Stimulated activated CD4-positive, alpha-beta T cell treated with anti-CD3 and anti-CD28 coated beads, Interleukin-1b, Interleukin-23, amount 100 ng/mL, for 1 hour (primary cell): ENCODE measurements at places on chromosomes 4 and X.

DNA sequence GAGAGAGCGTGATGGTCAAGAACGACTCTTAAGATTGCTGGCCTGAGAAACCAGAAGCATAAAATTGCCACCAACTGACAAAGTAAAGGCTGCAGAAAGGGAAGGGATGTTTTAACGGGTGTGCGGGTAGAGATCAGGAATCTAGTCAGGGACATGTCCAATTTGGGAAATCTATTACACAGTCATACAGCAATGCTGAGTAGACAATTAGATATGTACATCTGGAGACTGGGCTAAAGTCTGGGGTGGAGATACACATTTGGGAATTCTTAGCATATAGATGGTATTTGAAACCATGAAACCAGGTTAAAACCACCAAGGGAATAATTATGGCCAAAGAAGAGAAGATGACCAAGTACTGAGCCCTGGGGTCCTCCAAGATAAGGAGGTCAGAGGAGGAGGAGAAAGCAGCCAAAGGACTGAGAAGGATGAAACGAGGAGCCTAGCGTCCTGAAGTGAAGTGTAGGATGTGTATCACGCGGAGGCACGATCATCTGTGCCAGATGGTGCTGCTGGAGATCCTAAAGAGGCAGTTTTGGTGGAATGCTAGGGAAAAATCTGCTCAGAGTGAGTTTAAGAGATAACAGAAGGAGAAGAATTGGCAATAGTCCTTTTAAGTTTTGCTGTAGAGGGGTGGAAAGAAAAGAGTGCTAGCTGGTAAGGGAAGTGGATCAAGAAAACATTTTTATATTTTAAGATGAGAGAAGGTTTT lies 36.5 kb downstream of the SEC24D start:
- no peak for DNase-seq

GRCh38 chr4:53505947-53506346 lies 85.3 kb downstream of the LNX1 start:
- no peak for DNase-seq

- no peak for DNase-seq
Measured at GRCh38 chr4:118765399-118765798, 70.5 kb downstream of the SEC24D start.

GRCh38 chr4:82559735-82560120 lies 2.1 kb downstream of the TMEM150C start:
- no peak for DNase-seq

GRCh38 chr4:152588869-152589268 lies 53.0 kb upstream of the FBXW7 start:
- DNase-seq = no peak

DNA sequence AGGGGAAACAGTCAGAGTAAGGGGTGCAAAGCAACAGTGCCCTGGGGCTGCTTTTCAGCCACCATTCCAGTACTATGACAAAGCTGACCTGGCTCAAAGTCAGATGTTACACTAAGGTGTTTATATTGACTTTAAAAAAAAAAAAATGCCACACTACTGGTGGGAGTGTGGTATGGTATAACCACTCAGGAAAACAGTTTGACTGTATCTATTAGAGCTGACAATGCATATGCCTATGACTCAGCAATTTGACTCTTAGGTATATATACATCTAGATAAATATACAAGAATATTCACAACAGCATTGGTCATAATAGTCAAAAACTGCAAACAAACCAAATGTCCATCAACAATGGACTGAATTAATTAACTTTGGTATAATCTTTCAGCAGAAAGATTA lies 15.0 kb downstream of the ASB9 start:
- DNase-seq = no peak

- DNase-seq = no peak
Measured at GRCh38 chrX:15744181-15744867, 6.3 kb downstream of the CA5B start.

DNA sequence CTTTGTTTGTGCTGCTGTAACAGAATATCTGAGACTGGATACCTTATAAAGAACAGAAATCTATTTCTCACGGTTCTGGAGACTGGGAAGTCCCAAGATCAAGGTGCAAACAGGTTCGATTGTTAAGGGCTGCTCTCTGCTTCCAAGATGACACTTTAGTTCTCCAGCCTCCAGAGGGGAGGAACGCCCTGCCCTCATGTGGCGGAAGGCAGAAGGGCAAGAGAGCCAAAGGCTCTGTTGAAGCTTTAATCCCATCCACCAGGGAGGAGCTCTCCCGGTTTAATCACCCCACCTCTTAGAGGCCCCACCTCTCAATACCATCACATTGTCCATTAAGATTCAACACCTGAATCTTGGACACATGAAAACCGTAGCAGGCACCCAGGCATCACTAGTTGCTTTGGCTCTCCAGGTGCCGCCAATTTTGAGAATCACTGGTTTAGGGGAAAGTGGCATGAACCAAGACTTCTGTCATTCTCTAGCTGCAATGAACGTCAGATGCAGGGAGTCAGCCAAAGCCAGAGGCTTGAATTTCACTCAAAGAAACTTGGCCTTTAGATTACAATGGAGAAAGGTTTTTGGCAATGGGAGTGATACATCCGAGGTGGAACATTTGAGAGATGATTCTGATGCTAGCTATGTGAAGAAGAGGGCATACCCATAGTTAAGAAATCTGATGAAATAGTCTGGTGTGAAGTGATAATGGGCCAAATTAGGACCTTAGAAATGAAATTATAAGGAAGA lies 15.7 kb downstream of the FHL1 start:
- no peak for DNase-seq

DNA sequence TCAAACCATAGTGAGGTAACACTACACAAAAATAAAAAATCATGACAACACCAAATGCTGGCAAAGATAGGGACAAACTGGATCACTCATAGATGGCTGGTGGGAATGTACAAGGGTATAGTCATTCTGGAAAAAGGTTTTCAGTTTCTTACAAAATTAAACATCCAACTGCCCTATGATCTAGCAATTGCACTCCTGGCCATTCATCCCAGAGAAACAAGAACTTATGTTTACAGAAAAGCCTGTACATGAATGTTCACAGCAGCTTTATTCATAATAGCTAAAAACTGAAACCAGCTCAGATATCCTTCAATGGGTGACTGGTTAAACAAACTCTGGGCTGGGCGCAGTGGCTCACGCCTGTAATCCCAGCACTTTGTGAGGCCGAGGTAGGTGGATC lies 43.3 kb downstream of the NYX start:
- DNase-seq = no peak

- DNase-seq = no peak
Measured at GRCh38 chr4:16725252-16725651, 173.2 kb downstream of the LDB2 start.

GRCh38 chrX:17453788-17454187 lies 78.8 kb downstream of the NHS start:
- DNase-seq = no peak

- no peak for DNase-seq
Measured at GRCh38 chrX:132751063-132751690, 207.3 kb downstream of the HS6ST2 start.

GRCh38 chrX:129759576-129760061 lies 20.1 kb upstream of the SASH3 start:
- DNase-seq = no peak

- no peak for DNase-seq
Measured at GRCh38 chr4:108003982-108004515, 14.4 kb downstream of the HADH start.

DNA sequence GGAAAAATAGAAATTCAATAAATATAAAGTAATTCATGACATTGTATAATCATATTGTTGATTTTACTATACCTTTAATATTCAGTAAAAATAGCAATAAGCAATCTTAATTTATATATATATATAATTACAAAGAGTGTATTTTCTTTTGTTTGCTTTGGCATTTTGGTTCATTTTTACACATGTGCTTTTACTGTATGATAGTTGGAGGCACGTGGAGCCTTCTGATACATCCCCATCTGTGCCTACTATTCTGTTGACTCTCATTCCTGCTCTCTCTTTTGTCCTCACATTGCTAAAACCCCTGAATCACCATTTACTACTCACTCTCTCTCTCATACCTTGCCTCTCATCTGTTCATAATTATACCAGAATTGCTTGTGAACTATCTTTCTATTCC lies 106.4 kb upstream of the NDST4 start:
- no peak for DNase-seq

GRCh38 chr4:35247047-35247446 lies 997.3 kb downstream of the ARAP2 start:
- no peak for DNase-seq

DNA sequence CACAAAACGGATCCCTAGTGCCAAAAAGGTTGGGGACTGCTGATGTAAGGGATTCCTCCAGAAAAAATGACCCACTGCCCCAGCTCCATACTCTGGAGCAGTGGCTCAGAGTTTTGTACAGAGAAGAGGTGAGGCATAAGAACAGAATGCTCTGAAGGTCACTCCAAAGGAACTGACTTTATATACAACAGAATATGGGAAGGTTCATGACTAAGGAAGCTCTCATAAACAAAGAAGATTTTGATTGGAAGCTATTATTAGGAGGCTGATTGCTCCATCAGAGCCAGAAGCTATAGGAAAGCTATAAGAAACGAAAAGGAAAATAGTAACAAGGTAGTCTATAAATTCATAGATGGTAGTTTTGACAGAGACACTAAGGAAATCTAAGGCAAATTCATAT lies 203.1 kb downstream of the SLC7A11 start:
- no peak for DNase-seq

DNA sequence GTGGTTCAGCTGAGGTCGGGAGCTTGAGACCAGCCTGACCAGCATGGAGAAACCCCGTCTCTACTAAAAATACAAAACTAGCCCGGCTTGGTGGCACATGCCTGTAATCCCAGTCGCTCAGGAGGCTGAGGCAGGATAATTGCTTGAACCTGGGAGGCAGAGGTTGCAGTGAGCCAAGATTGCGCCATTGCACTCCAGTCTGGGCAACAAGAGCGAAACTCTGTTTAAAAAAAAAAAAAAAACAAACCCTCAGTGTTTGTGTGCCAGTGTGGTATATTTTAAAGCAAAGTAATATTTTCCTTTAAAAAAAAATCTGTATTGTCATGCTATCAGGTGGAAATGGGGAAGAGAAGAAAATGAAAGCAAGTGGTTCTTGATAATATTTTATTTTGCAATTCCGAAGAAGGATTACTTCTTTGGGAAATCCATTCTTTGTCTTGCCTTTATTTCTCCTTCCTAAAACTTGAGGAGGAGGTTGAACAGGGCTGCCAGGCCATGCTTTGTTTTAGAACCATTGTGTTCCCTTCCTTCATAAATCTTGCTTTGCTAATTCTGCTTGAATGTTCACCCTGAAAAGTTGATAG lies 14.4 kb downstream of the ALG13 start:
- DNase-seq = no peak

DNA sequence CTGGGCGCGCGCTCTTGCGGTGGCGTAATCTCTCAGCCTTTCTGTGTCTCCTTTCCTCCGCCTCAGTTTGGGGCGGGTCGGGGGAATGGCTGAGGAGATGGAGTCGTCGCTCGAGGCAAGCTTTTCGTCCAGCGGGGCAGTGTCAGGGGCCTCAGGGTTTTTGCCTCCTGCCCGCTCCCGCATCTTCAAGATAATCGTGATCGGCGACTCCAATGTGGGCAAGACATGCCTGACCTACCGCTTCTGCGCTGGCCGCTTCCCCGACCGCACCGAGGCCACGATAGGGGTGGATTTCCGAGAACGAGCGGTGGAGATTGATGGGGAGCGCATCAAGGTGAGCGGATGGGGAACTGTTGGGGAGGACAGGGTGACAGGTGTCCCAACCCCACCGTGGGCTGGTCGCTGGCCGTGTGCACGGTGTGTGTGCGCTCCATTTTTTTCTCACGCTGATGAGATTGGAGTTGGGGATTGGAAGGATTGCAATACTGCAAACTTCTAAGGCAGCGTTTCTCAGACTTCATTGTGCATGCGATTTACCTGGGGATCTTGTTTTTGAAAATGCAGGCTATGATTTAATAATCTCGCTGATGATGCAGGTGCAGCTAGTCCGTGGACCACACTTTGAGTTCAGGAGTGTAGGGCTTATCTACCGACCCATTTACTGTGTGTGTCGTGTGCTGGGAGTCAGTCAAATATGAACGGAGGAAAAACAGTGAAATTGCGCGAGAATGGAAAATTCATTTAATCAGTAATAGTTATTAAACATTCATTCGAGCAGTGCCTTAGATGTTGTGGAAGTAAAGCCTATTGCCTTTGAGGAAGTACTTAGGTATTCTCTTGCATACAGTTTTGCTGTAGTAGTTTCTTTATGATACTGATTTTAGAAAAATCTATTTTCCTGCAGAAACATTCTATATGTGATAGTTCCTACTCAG lies at the start of gene RAB33B:
RAB33B (plus strand) TSS at position 11 of the 935 bp plus-strand sequence; CDS start at position 86, 75 bp downstream.
- no peak for DNase-seq

DNA sequence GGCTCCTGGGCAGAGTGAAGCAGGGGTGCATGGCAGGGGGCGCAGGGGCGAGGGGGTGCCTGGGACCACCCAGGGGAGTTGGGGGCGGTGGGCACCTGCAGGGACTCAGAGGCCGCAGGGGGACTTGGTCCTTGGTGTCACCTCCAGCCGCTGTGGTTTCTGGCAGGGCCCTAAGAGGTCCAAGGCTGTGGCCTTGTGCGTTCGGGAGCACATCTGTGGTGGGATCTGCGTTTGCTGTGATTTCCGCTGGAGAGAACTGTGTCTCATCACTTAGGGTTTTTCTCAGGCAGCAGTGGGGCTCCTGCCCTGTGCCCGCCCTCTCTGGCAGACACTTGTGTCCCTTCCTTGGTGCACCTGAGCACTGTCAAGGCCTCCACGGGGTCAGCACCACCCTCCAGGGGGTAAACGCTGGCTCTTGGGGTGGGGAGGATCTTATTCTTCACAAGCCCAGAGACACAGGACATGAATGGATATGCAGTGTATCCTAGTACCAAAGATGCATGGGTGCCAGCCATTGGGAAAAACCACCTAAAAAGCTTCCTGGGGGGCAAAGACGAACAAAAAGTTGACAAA lies 66.5 kb downstream of the ACOX3 start:
- DNase-seq = no peak

GRCh38 chr4:18975916-18976808 lies 954.6 kb upstream of the LCORL start:
- no peak for DNase-seq

- DNase-seq = peak; percentile 39
Measured at GRCh38 chr4:98663226-98664006, 5.0 kb upstream of the TSPAN5 start.

DNA sequence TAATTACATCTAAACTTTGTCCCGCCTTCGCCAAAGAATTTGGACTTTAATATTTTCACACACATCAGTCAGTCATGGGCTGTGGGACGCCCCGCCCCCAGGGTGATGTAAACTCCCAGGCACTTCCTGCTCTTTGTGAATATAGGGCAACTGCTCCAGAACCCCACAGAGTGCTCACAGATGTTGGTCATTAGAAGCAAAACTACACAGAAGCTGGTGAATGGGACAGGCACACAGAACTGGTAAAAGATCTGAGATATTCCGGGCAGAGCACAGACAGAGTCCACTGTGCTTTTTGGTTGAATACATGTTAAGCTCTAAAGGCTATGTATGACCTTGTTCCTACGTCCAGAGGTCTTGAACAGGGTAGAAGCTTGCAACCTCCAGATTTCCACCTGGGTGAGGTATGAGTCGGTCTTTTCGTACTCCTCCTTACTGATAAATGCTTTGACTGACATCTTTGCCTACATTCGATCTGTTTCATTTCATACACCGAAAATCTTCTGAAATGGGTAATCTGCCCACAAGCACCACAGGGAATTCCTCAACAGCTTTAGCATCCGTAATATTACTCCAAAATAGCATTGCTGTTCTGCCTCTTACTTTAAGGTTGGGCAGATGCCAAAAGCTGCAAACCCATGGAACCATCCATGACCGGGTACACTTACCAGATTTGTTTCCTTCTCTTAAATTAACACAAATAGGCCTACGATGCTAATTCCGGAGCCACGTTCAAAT lies 144.6 kb downstream of the AMELX start:
- no peak for DNase-seq
